ENCODE measurements at places on chromosomes 6 and 20. TPM values are rescaled to one million over a fixed set of nuclear protein-coding genes. Genes with fewer than 3 reads are reported as not detected.

The ANGPT4 gene
- total RNA-seq = not detected

The SPATA2 gene
- total RNA-seq = 1.8 TPM

The PRICKLE4 gene
- not detected for total RNA-seq

The KCNG1 gene
- total RNA-seq = 5.5 TPM

The IP6K3 gene
- total RNA-seq = not detected

The GPR6 gene
- total RNA-seq = not detected

The C20orf141 gene
- total RNA-seq = not detected
